ENCODE measurements at places on chromosomes 6 and 20.

DNA sequence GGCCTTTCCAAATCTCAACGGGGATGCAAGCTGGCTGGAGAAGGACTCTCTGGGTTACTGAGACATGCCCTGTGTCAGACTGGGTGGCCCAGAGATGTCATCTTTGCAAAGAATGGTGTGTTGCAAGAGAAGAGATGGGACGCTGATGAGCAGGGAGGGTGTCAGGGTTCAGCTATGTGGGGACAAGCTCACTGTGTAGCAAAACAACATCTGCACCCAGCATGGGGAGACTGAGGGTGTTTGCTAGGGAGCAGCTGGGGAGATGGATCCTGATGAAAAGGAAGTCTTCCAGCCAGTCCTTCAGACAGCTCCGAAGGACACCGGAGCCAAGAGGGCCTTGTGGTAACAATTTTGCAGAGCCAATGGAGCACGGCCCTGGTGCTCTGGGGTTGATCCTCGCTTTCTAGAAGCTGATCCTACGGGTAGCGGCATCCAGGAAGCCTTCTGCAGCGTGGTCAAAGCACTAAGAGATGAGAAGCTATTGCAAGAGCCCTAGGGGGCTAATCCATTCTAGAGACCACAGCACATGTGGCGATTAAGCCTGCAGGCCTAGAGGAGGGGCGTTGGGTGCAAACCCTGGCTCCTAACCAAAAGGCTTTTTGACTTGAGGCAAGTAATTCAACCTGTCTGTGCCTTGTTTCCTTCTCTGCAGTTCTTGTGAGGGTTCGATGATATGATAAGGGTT, 39.9 kb downstream of the EDN3 start:
- no peak for DNase-seq

GRCh38 chr6:102619585-102619984, 1226.1 kb downstream of the GRIK2 start:
- no peak for DNase-seq

DNA sequence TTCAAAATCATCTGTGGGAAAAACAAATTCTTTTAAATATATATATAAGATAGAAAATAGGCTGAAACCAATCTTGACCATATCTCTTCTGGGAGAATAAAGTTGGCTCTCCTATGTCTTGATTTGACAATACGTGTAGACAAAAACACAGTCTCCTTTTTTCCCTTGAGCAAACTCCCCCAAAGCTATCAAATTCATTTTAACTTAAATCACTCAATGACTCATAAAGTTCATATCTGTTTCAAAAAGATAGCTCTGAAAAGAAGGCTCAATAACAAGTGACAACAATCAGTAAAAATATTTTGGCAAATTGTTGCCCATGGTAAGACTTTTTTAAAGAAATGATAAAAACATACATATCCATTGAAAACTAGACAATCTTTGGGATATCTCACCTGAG, 236.0 kb upstream of the TENT5A start:
- no peak for DNase-seq

DNA sequence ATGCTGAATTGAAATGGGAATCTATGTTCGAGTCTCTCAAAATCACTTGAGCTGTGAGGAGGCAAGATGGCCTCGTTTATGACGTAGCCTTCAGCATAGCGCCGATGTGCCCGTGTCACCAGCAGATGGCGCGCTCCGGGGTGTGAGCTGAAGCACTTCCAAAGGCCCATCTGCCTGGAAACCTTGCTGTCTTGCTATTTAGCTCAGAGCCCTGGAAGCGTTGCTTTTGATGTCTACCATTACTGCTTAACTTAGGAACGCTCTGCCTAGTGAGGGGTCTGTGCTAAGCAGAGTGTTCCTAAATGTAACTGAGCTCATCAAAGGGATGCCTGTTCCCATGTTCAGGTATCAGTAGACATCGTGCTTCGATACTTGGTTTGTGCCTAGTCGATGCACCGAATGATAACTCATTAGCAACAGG, 67.7 kb downstream of the SYCP2L start:
- DNase-seq: peak; percentile 41

Measured in non-pigmented ciliary epithelial cell (primary cell).